ENCODE measurements at places on chromosomes 16 and 17.
A peak's percentile ranks its signal among the peaks of the same experiment; 100 is the strongest.

GRCh38 chr17:76870377-76870714, 2.1 kb downstream of the MGAT5B start:
- DNase-seq: no peak

- DNase-seq: no peak
Observed at GRCh38 chr17:59629174-59629573, 9.5 kb downstream of the CLTC start.

DNA sequence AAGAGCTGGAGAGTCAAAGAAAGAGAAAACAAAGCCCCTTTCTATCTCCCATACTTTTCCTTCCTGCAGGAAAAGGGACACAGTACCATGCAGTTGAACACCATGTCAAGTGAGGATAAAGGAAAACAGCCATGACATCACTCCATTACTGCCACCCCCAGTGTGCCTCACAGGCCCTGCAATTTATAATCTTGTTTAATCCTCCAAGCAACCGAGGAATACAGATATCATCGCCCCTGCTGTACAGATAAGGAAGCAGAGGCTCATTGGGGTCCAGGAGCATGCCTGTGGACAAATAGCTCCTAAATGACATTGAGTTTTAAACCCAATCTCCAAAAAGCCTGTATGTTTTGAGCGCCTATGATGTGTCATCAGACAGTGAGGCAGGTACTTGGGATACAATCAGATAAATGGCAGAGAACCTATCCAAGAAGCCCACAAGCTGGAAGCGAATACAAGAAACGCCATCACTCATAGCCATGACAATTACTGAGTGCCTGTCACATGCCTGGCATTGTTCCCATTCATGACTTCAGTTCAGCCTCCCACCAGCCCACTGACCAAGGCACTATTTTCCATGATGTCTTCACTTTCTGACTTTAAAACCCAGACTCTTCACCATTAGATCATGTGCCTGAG, 45.5 kb downstream of the CPPED1 start:
- DNase-seq: no peak

DNA sequence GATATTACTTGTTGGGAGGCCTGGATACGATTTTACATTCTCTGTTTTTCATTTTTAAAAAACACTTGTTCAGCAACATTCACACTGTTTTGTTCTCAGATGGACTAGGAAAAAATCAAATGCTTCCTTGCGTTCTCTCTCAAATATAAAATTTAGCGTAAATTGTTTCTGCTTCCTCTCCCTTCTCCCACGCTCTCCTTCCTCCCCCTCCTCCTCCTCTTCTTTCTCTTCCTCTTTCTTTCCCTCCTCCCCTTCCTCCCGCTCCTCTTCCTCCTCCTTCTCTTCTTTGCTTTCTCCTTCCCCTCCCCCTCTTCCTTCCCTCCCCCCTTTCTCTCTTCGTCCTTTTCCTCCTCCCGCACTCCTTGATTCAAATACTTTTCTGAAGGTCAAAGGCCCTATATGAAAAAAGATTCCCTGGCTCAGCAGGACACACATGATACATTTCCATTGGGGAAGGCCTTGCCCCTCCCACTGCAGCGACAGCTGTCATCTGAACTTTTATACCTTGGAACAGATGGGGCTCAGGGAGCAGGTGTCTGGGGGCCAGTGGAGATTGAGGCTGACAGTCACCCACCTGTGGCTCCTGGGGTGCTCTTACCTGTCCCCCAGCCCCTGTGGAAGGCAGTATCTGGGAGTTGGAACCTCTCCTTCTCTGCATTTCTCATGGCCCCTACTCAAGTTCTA, 99.4 kb upstream of the SDK2 start:
- DNase-seq: no peak

- no peak for DNase-seq
Observed at GRCh38 chr16:73912281-73912680, 384.3 kb upstream of the PSMD7 start.

DNA sequence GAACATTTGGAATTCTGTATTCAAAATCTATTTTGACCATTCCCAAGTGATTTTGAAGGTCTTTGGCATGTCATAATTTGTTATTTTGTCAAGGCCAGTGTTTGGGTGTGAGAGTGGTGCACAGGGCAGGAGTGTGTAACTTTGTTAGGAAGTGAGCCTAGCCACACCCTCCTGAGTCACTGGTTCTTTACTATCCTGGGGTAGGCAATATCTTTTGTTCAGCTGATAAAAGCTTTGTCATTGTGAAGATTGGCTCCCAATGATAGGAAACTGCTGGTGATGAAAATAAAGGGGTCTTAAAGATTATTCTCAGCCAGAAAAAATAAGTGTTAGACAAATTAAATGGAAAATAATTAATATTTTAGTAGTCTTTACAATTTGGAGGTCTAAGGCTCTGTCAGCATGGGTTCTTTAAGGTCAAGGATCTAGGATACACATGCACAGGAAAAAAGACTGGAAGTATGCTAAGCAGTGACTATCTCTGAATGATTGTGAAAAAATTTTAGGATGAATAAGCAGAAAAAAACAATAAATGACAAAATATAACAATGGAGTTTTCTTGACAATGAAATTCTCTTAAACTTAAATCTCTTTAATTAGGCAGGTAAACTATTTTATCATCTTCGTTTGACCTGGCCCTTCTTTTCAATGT, 5.1 kb downstream of the UBN1 start:
- DNase-seq: no peak

GRCh38 chr17:77769215-77769614, 189.3 kb upstream of the TNRC6C start:
- DNase-seq: peak; percentile 55

DNA sequence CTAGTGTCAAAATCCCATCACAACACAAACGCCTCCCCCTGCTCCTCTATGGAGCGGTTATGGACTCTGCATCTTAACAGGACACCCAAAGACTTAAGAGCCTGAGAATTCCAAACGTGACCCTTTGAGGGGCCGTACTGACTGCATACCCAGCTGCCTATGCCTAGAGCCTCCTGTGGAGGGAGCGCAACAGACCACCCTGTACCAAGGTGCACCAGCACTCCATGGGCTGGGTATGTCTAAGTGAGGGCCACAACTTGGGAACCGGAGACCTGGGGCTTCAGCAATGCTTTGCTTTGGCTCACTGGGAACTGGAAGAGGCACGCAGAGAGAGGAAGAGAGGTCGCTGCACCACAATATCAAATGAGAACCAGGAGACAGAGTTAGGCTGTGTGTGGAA, 5.4 kb downstream of the ANKS3 start:
- DNase-seq: no peak

DNA sequence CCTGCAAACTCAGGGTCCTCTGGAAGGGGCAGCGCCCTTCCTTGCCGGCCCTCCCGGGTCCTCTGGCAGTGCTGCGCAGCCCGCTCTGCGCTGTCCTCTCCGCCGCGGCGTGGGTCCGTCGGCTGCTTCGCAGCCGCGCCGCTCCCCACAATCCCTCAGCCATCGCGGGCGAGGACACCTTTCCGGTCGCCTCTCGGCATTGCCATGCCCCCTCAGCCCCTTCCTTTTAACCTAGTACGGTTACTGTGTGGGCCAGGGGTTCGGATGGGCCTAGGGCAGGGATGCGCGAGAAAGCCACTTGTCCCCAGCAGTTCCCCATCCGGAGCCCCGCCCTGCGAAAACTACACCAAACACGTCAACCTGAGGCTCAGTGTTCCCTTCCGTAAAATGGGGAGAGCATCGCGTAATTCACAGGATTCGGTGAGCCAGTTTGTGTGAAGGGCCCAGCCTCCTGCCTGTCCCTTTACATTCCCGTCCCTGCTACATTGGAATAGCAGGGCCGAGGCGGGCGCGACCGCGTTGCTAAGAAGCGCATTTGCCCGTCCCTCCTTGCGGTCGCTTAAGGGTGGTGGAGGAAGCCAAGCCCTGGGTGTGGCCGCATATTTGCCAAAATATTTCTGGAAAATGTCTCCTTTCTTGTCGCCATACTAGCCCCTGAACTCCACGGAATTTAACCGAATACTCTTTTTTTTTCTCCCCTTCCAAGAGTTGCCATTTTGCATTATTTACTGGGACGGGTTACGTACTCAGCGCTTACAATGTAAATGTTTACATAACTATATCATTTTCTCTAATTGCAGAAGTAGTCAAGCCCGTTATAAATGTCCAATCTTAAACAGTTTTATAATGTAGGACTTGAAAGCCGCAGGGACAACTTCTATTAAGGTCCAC, 13.2 kb downstream of the COPZ2 start:
- peak; percentile 47 for DNase-seq

- no peak for DNase-seq
Observed at GRCh38 chr17:38960402-38960801, 6.8 kb downstream of the FBXO47 start.

DNA sequence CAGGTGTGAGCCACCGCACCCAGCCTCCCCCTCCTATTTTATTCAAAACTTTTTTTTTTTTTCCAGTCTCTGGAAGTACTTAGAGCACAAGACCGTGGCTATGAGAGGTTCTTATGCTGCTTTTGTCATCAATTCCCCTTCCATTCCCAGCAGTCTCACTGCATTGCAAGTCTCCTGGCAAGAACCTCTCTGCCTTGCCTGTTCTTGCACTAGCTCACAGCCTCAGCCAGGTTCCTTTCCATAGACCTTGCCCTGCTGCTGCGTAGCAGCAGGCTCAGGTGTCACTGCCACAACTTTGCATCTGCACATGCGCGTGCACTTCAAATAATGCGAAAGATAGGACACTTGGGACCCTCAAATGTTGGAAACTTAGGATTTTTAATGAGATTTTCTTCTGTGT, 15.6 kb downstream of the ATP6V0A1 start:
- DNase-seq: no peak

- no peak for DNase-seq
Observed at GRCh38 chr17:35745246-35745645, 7.8 kb downstream of the GAS2L2 start.

GRCh38 chr17:55348749-55349354, 72.8 kb downstream of the MMD start:
- no peak for DNase-seq

DNA sequence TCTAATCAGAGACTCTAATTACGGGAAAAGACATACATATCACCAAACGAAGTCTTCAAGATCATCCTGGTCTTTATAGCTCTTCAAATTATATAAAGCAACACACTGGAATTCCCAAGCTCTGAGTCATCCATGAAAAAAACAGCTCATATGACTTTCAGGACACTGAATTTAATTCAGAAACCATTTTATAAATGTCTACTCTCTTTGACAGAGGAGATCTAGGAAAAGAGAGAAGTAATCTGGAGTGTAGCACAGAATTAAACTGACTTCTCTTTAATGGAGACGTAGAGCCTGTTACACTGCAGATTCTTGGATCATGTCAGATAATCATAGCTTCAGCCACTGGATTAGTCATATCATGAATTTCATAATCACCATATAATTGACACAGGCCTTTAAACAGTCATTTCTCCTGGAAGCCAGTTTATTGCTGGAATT, 86.8 kb upstream of the WSB1 start:
- no peak for DNase-seq

DNA sequence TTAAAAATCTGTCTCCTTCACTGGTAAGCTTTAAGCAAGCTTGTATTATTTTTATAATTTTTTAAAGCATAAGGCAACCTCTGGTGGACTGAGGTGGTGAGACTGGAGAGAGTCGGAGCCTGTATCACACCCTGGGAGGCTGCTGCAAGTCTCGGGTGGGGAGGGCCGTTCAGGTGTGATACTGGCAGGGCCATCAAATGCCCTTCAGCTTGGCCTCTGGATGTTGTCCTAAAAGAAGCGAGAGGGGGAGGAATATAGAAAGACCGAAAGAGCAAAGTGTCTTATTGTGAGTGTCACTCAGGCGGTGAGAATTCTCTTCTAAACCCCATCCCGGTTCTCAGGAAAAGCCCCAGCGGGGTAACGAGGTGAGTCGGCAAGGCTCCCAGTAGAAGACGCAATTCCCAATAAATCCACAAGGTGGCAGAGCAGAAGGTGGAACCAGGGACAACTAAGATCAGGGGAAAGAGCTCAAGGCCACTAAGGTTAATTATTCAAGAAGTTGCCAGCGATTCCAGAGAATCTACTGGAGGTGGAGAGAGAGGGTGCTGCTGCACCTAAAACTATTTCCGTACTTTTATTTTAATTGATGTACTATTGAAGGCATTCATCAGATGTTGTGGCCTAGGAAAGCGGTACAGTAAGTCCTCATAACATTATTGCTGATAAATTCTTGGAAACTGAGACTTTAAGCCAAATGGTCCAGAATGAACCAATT, 14.1 kb downstream of the C17orf67 start:
- peak; percentile 64 for DNase-seq

DNA sequence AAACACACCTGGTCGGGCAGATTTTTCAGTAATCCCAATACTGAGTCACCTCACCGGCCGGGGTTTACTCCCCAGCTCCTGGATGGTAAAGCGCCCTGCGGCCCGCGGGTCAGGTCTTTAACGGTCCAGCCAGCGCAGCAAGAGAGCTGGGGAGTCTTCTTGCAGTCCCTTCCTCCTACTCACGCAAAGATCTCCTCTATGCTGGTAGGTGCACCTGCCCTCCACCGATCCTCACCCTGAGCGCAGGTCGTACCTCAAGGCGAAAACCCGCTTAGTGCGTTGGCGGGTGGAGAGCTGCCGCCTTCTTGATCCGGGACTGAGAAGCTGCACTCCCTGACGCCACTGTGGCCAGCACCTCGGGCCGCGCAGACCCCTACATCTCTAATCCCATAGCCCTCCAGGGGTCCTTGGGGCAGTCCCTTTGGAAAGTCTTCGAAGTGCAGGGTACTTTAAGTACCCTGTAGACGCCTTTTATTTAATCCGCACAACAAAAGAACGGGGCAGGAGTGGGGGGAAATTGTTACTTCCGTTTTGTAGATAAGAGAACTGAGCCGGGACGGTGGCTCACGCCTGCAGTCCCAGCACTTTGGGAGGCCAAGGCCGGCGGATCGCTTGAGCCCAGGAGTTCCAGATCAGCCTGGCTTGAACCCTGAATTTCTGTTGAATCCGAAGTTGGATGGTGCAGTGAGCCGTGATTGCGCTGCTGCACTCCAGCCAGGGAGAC, 10.4 kb upstream of the HOXB13 start:
- DNase-seq: no peak

DNA sequence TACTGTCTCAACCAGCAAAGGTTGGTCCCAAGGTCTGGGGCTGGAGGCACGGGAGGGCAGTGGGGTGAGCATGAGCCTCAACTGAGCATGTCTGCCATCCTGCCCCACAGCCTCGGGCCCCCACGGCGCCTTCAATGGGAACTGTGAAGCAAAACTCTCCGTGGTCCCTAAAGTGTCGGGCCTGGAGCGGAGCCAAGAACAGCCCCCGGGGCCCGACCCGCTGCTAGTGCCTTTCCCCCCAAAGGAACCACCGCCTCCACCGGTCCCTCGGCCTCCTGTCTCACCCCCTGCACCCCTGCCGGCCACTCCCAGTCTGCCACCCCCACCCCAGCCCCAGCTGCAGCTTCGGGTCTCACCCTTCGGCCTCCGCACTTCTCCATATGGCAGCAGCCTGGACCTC, 4.2 kb downstream of the FBRS start:
- no peak for DNase-seq

DNA sequence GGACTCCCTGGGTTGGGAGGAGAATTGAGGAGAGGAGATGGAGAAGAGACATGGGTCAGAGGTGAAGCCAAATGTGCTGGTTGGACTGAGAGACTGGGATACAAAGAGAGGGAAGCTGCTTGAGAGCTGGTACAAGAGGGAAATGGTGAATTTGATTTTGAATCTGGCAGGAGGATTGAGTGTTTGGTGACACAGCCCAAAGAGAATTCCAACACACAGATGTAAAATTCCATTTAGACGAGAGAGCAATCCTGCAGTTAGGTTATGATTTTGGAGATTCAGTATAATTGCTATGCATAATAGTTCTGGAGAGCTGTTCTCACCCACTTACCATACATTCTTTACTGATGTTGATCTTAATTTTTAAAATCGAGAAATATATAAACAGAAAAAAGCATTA, 57.7 kb downstream of the HSD17B2 start:
- no peak for DNase-seq

- DNase-seq: no peak
Observed at GRCh38 chr16:65832679-65833078, 533.8 kb upstream of the CDH5 start.

GRCh38 chr16:72291531-72291981, 119.6 kb upstream of the PMFBP1 start:
- DNase-seq: no peak

Measured in DMS153 (cell line).